Stimulated activated CD8-positive, alpha-beta memory T cell treated with anti-CD3 and anti-CD28 coated beads, Interleukin-7, amount 100 ng/mL, for 1 hour (primary cell): ENCODE measurements at places on chromosomes 3 and 15.

DNA sequence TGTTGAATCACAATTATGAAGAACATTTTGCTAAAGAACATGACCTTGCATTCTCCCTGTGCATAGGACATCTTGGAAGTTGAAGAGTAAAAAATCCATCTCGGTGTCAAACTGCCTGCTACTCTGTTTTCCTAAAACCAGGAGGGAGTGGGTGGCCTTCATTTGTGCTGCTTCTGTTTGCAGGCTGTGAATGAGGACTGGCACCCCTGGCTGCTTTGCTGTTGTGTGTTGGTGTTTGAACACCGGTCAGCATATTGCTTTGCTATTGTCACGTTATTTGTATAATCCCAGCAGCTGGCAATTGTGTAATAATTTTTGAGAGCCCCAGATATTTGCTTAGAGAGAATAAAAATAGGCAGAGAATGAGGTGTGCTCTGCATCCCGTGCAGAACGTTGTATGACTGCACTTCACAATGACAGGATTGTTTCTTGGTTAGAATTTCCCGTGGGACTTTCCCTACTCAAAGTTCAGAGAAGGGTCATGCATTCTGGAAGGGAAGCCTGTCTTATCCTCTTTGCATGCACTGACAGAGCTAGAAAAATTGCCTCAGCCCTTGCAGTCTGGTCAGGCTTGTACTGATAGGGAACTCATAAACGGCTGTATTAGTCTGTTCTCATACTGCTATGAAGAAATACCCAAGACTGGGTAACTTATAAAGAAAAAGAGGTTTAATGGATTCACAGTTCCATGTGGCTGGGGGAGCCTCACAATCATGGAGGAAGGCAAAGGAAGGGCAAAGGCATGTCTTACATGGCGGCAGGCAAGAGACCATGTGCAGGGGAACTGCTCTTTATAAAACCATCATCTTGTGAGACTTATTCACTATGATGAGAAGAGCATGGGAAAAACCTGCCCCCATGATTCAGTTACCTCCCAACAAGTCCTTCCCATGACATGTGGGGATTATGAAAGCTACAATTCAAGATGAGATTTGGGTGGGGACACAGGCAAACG, 16.3 kb downstream of the SV2B start:
- no peak for DNase-seq

- DNase-seq = no peak
These were observed 30.2 kb upstream of the HCLS1 start for GRCh38 chr3:121690777-121691405.

- DNase-seq = no peak
These were observed 67.0 kb upstream of the IMPG2 start for GRCh38 chr3:101387351-101387750.

DNA sequence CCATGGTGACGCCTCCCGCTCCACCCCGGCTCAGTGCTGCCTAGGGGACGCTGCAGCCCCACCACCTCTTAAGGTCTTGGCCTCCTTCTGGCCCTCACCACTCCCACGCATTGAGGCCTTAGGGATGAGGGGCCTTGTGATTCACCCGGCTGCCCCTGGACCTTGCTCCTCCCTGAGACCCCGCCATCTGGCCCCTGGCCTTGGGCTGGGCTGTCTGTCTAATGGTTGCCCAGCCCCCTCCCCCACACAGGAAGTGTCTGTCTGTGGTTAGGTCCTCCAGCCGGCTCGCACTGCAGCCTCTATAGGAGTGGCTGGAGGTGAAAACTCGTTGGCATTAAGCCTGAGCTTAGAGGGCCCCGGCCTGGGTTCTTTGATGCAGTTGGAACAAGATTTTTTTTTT, 21.5 kb upstream of the MTHFS start:
- no peak for DNase-seq

- no peak for DNase-seq
These were observed 47.6 kb downstream of the SSR3 start for GRCh38 chr3:156507285-156507684.
